ENCODE measurements at places on chromosomes 6 and 20.

- no peak for DNase-seq
These were observed 462.8 kb downstream of the CDC5L start for GRCh38 chr6:44850312-44850711.

DNA sequence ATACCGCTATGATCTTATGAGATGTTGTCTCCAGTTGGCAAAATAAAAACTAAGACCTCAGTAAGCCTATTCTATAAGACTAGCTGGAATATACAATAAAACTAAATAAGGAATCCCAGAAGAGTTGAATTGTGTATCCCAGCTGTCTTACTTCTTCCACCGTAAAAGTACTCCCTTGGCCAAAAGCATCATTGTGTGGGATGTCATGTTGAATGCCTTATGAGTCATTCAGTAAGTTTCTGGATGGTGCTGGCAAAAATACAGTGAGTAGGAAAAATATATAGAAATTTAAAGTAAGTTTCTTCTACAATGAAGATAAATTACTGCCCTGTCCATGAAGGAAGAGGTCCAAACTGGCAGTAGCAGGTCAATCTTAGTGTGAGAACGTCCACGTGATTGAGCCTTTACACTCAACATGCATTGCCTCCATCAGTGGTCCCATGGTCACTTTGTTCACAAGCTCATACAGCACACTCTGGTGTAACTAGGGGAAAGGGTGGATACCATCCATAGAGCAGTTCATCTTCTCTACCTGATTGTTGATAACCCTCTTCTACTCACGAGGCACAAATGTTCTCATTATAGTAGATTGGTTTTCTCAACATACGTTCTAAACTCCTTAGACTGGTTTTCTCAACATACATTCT lies 13.7 kb upstream of the ZNF318 start:
- DNase-seq: no peak

- DNase-seq: no peak
These were observed 27.5 kb upstream of the TAB2 start for GRCh38 chr6:149289966-149290365.

- DNase-seq: no peak
These were observed 81.5 kb downstream of the HAO1 start for GRCh38 chr20:7858734-7859250.

- DNase-seq: no peak
These were observed 107.9 kb upstream of the CLDN20 start for GRCh38 chr6:155155787-155156447.

DNA sequence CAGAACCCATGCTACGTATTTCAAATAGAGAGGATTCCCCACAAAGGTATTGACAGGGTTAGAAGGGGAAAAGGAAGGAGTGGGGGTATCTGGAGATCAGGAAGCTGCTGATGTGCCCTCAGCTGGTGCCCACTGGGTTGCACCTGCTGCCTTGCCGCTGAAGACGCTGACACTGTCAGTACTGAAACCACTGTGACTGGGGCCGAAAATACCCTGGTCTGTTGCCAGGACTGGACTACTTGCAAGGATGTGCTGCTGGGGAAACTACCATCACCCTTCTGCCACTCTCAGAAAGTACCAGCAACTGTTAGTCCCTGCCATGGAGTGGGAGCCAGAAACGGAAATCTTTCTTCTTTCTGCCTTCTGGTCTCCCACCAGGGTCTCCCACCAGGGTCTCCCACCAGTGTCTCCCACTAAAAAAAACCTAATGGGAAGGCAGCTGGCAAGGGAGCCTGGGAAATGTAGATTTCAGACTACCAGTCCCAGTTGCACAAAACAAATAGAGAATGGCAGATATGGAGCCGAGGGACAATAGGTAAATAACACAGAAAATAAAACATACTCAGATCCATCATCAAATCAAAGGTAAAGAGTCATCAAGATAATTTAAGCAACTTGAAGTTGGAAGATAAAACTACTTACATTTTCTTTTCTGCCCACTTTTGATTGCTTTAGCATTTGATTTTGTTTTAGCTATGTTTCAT lies 204.8 kb downstream of the TPBG start:
- DNase-seq: no peak

GRCh38 chr6:5657684-5658430 lies 348.9 kb downstream of the NRN1 start:
- no peak for DNase-seq

DNA sequence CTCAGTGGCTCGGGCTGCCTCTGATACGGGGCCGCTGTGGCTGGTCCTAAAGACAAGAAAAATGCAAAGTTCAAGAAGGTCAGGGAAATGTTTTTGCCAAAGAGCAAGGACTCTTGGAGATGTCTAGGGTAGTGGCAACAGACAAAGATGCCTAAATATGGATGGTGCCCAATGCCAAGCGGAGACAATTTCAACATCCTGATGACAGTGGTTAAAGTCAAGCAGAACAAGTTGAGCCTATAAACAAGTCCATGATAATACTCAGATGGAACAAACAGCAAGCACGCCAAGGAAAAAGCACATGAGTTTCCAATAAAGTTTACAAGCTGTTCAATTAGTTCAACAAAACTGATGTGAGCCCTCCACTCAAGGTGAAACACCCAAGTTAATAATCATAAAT lies 51.1 kb downstream of the SLC22A1 start:
- no peak for DNase-seq

DNA sequence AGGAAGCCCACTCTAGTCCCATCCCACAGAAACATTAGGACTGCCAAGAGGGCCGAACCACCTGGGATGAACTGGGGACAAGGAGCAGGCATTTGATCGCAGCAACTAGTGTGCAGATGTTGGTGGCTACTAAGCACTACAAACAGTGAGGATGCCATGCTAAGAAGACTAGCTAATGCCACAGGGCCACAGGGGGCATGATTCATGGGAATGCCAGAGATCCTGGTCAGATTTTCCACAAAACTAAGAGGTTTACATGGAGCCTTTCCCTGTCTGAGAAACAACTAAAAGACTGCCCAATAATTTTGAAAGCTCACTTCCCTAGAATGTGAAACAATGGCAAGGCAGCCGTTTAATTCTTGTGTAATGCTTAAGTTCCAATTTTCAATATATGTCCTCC lies 375.9 kb upstream of the PTCHD4 start:
- DNase-seq: no peak

DNA sequence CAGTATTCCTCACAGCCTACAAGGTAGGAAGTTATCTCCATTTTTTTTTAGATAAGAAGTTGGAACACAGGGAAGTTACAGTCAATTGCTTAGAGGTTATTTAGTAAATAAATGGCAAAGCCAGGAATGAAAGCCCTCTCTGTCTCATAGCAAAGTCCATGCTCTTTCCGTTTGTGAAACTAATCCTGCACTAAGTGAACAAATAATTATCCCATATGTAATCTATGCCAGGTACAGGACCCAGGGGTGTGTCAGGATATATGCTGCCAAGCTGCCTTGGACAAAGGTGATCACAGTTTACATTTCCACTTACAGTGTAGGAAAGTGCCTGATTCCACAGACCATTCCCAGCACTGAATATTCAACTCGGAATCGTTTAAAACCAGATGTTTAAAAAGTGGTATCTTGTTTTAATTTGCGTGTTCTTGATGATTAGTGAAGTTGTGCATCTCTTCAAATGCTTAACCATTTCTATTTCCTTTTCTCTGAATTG lies 13.6 kb upstream of the GMDS start:
- DNase-seq: peak; percentile 58

DNA sequence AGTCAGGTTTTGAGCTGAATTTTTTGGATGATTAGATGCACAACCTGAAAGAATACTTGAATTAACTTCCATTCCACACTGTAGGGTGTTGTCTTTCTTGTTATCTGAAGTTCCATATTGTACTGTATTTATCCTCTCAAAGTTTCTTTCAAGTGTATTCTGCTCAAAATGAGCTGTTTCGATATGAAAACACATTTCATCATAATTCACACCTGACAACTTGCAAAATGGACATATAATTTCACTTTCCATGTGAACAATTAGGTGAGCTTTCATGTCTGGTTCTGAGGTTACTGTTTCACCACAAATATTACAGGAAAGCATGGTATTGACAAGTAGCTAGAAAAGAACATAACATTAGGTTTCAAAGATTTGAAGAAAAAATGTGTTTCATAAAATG lies 1.7 kb downstream of the ZUP1 start:
- no peak for DNase-seq

GRCh38 chr6:141878686-141879085 lies 254.0 kb upstream of the GJE1 start:
- no peak for DNase-seq

DNA sequence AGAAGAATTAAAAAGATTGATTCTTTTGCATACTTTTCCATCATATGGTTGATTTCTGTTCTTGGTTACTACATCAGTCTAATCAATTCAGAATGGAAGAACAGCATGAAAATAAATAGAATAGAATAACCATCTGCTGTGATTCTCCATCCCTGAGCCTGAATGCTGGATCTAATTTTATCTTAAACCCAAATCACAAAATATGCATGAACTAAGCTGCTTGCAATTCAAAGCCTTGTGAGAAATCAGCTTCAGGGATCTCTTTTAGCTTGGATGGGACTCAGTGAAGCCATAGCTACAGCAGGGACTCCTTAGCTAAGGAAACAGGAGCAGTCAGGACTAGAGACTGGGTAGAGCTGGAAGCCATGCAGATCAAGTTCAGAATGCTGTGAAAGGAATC lies 74.1 kb downstream of the TPBG start:
- no peak for DNase-seq

DNA sequence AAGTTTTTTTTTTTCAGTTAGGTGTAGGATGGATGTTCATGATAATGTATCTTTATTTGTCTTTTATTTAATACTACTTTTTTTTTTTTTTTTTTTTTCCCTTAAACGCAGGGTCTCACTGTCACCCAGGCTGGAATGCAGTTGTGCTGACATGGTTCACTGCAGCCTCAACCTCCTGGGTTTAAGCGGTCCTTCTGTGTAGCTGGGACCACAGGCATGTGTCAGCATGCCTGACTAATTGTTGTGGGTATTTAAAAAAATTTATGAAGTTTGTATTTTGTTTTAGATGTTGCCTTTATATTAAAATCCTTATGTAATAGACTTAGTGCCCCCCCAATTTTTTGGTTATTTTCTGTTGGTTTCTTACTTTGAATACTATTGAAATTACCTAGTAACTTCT lies 42.6 kb downstream of the NCOA3 start:
- DNase-seq: no peak

DNA sequence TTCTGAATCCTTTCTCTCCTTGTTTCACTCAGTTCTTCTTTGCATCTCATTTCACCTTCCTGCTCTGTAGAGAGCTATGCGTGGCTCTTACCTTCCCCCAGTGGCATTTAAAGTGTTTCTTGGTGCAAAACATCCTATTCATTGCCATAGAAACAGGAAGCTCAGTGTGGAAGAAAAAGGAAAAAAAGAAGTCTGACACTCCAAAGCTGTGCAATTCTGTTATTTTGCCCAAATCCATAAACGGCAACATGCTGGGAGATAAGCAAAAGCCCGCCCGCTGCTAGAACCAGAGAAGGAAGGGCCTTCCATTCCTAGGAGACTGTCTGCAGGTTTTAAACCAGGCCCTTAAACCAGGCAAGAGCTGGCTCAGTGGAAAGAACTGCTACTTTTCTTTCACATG lies 247.1 kb downstream of the HIVEP2 start:
- no peak for DNase-seq

DNA sequence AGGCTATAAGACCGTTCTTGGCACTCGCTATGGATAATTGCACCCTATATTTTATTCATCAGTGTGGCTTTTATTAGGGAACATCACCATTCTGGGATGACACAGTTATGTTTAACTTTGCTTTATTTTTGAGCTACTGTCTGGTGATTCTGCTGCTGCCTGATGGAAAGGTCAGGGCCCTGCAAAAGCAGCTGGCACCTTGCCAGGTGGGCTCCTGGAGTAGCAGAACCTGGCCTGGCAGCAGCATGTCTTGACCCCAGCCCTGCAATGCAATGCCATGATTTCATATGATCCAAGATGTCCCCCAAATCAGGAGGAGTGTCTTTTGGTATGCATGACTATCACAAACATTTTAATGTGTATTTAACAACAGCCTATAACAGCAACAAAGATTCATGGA lies 228.4 kb upstream of the RSPO3 start:
- DNase-seq: no peak

- DNase-seq: no peak
These were observed 200.5 kb downstream of the PLCB4 start for GRCh38 chr20:9269280-9269971.

GRCh38 chr6:96001891-96002575 lies 13.7 kb upstream of the FUT9 start:
- no peak for DNase-seq

DNA sequence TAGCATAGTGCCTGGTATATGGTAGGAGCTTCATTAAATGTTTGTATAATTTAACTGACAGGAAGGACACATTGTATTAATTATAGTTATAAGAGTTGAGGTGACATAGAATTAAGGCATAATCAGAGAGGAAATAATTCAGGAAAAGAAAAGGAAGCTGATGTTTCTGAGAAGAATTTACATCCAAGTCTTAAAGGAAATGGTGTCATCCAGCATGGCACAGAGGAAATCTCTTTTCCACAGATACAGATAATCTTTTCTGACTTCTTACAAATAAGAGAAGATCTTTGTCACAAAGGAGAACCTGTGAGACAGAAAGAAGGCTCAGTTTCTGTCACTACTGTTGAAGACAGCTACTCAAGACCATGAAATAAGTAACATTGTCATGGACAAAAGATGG lies 222.5 kb downstream of the GJA1 start:
- DNase-seq: no peak

GRCh38 chr6:75012018-75012417 lies 193.8 kb downstream of the COL12A1 start:
- no peak for DNase-seq

- no peak for DNase-seq
These were observed 103.4 kb downstream of the SYCP2 start for GRCh38 chr20:59829786-59830664.

DNA sequence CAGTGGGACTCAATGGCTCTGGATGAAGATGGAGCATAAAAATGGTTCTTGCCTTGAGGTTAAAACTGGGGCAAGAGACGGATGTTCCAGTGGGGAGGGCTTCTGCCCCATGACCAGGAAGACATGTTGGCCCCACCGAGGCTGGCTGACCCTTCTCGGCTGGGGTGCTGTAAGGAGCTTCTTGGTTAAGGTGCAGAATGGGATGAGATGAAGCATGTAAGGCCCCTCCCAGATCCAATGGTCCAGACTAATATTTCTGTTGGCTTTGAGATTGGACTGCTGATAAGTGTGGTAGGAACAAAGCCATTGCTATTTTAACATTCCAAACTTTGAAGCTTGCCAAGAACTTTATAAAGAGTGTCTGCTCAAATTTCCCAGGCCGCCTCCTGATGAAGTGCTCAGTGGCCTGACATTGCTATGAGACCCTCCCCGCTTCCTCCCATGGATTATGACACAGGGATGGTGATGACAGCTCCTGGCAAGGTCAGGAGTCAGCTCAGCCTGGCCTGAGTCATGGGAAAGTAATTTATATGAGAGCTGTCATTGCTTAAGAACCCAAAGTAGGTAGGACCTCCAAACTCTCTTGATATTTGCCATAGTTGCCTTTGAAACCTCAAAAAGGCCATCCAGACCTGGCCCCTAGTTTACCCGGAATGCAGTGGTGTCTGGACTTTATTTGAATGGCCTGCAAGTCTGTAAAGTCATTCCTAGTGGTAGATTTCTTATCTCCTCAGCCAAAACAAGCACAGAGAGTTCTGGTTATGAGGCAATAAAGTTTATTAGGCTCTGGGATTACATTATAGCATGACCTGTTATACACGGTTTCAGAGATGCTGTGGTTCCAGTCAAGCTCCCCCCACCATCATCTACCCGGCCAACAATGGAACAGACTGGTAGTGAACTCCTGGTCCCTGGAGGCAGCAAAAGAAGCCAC lies 55.2 kb downstream of the TGM2 start:
- peak; percentile 78 for DNase-seq

Data from LoVo (cell line).